SHP77 (cell line): ENCODE measurements at places on chromosomes 2 and 18.

DNA sequence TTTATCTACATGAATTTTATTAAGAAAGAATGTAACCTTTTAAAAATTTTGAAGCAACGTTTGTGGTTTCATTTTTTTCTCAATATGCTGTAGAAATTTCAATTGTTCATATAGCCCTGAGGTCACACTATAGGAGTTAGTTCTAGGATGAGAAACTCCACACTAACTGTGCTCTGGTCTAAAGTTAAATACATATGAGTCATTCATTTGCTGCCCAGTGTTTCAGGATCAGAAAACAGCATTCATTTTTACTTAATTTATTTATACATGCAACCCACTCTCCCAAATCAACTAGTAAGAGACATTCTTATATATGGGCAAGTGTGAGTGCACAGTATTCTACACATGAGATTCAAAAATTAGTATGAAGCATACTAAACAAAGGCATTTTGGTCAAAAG lies 137.9 kb downstream of the DOCK10 start:
- no peak for DNase-seq

- no peak for DNase-seq
Observed at GRCh38 chr2:184155791-184156190, 442.5 kb upstream of the ZNF804A start.

DNA sequence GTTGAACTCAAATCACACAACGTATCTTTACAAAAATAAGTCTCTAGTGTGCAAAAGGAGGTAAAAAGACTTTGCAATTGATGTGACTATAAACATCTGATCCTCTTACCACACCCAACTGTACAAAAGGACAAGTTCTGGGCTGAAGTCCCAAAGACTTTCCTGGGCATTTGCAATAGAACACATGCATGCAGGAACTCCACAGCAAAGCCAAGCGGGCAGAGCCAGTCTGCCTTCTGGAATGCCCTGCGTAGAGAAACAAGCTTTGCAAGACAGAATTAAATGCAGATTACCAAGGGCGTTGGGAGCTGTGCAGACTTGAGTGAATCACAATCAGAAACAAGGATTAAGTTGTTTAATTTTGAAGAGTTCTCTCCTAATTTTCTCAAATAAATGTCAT lies 208.4 kb upstream of the ZNF521 start:
- no peak for DNase-seq

- DNase-seq: no peak
Observed at GRCh38 chr18:66124394-66124793, 373.6 kb downstream of the CDH7 start.

- DNase-seq: no peak
Observed at GRCh38 chr2:20314562-20315501, 35.8 kb downstream of the PUM2 start.

DNA sequence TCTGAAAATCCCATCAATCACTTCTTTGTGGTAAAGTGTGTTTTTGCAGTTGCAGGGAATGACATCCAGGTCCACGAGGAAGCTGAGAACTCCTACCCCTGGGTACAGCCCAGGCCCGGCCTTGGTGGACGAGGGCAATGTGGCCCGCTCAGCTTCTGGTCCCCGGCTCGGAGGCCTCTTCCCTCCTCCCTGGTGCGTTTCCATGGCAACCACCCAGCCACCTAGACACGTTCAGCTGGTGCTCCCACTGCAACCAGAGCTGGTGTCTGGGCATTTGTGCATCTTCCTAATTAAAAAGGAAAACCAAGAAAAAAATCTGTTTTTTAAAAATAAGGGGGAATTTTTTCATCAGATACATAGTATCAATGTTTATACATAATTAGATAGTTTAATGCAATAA lies 603.6 kb upstream of the SALL3 start:
- DNase-seq: no peak

GRCh38 chr18:45149712-45150111 lies 465.6 kb upstream of the SLC14A2 start:
- DNase-seq: no peak

GRCh38 chr18:21739604-21740537 lies 721 bp upstream of the MIB1 start:
- no peak for DNase-seq

- no peak for DNase-seq
Observed at GRCh38 chr2:1787755-1788477, 43.6 kb upstream of the PXDN start.

GRCh38 chr2:36449213-36449612 lies 93.6 kb downstream of the CRIM1 start:
- no peak for DNase-seq

GRCh38 chr18:413233-413632 lies 87.3 kb downstream of the COLEC12 start:
- no peak for DNase-seq

- DNase-seq: no peak
Observed at GRCh38 chr18:48834413-48835031, 116.2 kb downstream of the SMAD7 start.

DNA sequence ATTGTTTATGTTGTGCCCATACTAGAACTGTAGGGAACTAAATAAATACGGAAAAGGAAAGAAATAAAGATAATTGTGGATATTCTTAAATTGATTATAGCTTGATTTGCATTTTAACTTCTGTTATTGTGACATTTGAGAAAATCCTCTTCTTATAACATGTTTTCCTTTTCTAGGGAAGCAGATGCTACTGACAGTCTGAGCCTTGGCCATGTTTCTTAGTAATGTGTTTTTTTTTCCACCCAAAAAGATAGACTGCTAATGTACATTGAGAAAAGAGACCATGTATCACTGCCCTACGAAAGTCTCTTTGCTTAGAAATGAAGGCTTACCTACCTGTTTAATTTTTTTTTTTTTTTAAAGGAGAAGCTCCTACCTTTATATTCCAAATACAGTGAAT lies 22.2 kb downstream of the ITGAV start:
- DNase-seq: no peak

- DNase-seq: no peak
Observed at GRCh38 chr2:222859786-222860612, 837 bp upstream of the ACSL3 start.

DNA sequence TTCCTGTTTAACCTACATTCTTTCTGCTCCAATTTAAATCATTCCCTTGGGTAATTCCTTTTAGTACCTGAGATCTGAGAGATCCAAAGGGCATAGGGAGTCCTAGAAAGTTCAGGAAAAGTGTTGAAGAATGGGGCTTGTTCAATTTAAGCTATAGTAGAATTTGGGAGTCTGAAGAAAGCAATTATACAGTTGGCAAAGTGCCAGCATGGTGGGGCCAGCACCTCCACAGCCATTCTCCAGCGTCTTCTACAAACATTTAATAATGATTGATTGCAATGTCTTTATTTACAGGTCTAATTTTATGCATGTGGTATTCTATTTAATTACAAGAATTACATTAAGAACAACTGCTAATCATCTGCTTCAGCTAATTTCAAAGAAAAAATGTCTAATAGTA lies 957.7 kb upstream of the GYPC start:
- DNase-seq: no peak

- DNase-seq: no peak
Observed at GRCh38 chr2:184078496-184078895, 519.8 kb upstream of the ZNF804A start.

DNA sequence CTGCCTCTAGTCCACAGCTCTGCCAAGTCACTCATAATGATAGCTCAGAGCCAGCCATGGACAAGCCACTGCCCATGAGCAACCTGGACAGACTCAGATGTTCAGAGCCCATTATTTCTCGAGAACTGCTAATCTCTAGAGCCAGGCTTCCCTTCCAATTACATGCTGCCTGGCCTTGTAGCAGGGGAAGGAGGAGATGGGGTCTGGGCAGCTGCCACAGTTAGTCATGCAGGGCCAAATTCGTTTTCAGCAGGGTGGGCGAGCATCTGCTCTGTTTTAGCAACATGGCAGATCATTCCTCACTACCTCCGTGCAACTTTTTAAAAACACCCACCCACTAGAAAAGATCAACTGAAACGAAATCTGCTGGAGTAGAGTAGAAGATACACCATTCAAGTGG lies 141.8 kb downstream of the MYO5B start:
- DNase-seq: no peak

GRCh38 chr2:224910574-224910925 lies 131.7 kb downstream of the DOCK10 start:
- DNase-seq: no peak

GRCh38 chr2:64996871-64997307 lies 7.7 kb downstream of the SLC1A4 start:
- no peak for DNase-seq

DNA sequence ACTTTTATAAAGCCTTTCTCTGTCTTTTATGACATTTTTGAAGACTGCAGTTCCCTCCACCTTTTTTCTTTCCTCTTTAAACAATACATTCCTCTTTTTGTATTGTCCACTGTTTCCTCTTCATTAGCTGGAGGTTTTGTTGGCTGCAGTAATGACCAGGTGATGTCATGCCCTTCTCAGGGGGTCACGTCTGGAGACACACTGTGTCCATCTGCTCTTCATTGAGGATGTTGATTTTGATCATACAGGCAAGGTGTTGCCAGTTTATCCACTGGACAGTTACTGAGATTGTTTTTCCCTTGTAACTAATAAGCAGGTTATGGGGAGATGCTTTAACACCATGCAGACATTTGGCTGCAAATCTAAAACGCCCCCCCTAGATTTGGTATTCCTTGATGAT lies 19.8 kb downstream of the ZNF407 start:
- DNase-seq: no peak

DNA sequence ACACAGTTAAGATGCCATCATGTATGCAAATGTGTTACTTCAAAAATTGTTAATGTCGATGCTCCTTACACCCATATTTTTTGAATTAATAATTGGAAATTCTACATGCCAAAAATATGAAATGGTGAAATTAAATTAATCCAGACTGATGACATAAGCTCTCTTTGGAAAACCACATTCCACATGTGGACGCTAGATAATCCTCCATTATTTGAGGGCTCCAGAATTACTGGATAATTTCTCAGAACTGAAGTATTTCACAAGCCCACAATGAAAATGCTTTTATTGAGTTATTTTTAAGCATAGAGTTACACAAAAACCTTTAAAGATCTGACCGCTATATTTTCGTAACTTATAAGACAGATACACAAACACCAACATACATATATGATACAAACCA lies 47.8 kb downstream of the FARSB start:
- DNase-seq: no peak
